ENCODE measurements at places on chromosomes 6 and 20. TPM values are rescaled to one million over a fixed set of nuclear protein-coding genes. Genes with fewer than 3 reads are reported as not detected.

Gene GPLD1
- total RNA-seq: 2.5 TPM

- no peak for DNase-seq
Observed at GRCh38 chr6:161272635-161273273, 1.1 kb downstream of the AGPAT4 start.

DNA sequence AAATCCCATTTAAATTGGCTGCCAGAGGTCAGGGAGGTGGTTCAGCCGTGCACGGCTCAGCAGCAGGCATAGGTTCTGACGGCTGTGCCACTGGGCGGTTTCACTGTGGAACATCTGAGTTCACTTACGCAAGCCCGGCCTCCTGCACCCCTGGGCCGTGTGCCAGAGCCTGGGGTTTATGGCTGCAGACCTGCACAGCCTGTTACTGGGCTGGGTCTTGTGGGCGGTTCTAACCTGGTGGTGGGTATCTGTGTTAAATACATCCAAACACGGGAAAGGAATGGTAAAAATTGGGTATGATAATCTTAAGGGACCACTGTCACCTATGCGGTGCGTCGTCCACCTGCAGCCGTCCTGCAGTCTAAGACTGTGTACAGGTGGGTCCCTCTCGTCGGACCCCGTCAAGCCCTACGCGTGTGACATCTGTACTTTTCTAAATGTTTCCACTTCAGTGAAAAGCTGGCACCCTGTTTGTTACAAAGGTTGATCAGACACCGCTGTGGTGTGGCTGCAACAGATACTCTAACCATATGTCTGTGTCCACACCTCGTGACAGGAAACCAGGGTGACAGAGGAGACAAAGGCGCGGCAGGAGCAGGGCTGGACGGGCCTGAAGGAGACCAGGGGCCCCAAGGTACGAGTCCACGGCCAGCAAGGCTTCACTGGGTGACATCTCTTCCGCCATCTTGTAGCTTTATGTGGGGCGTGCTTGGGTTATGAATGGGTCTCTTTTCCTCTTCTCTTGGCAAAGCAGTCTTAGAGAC, 21.5 kb downstream of the COL9A3 start:
- DNase-seq: peak; percentile 76

Gene CCN5
- 342 TPM for total RNA-seq

Gene CCNC
- 32.3 TPM for total RNA-seq

DNA sequence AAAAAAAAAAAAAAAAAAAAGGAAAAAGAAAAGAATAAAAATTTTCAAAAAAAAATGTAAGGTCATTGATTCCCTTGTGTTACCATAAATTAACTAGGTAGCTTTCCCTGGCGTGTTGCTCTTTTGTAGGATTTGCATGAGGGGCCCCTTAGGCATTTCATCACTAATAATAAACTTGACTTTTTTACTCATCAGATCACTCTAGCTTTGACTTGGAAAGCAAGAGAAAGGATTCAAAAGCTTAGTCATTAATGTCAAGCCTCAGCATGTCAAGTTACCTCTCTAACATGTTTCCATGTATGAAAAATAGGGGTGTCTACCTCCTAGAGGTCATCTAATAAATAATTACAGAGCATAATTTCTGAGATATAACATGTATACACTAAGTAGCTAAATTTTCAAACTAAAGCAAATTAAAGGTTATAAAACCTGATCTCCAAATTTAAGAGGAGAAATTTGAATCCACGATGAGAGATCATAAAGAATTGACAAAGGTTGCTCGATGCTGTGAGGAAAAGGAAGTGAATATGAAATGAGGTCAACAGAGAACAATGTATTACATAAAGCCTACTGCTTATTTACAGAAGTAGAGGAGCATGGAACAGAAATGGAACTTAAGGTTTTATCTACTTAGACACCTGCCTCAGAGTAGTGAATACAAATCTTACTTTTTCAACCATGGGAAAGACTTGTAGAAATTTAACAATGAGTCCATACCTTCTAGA, 86.8 kb downstream of the ARHGAP18 start:
- no peak for DNase-seq

Data from posterior vena cava (tissue), 2 donors.